Inflammatory macrophage treated with lipopolysaccharide for 4 hours (primary cell): ENCODE measurements at places on chromosomes 3 and 15.

DNA sequence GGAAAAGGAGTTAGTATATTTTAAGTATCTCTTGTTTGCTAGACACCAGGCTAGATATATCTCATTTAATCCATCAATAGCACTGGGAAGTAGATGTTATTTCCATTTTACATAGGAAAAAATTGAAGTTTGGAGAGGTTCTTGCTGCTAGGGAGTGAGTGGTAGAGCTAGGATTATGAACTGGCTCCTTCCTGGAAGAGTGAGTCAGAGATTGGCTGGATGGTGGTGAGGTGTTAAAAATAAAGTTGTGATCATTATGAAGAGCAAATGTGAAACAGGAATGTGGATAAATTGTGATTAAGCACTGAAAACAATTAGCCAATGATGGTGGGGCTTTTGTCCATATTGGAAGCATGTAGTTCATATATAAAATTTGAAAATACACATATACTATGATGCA, 234.2 kb downstream of the WNT5A start:
- no peak for DNase-seq

GRCh38 chr15:44736181-44736765, at the start of gene TRIM69:
Gene TRIM69, plus strand, starts transcription at chr15:44736528. Its CDS starts 177 bp downstream, at chr15:44736705.
- no peak for DNase-seq

GRCh38 chr3:38453913-38454177, 155 bp downstream of the ACVR2B start:
- DNase-seq = no peak

GRCh38 chr3:197171481-197172067, 126.8 kb downstream of the DLG1 start:
- DNase-seq = no peak

GRCh38 chr15:96107916-96108315, 222.6 kb upstream of the NR2F2 start:
- no peak for DNase-seq
